Daoy (cell line): ENCODE measurements at places on chromosomes 4 and X. TPM values are rescaled to one million over a fixed set of nuclear protein-coding genes. Genes with fewer than 3 reads are reported as not detected.
A peak's percentile ranks its signal among the peaks of the same experiment; 100 is the strongest.

The ATP7A gene
- total RNA-seq: 3.1 and 3.5 TPM in 2 replicates

The WNK3 gene
- total RNA-seq: 3.6 and 4.0 TPM in 2 replicates

- no peak for DNase-seq
Measured at GRCh38 chr4:11111876-11112275, 316.8 kb downstream of the HS3ST1 start.

The SYN1 gene
- total RNA-seq: not detected in 2 replicates

The SLC49A3 gene
- total RNA-seq: not detected in 2 replicates

GRCh38 chr4:4781936-4782707 is 77.3 kb upstream of the MSX1 start:
- DNase-seq: peak; percentile 52

- DNase-seq: peak; percentile 72
Measured at GRCh38 chr4:6749340-6750171, 33.0 kb upstream of the KIAA0232 start.

- DNase-seq: no peak
Measured at GRCh38 chr4:176261481-176261880, 7.5 kb downstream of the ASB5 start.

The GPM6B gene
- total RNA-seq: 0.51 and 0.68 TPM in 2 replicates

The NEIL3 gene
- total RNA-seq: 11.3 and 14.5 TPM in 2 replicates

- DNase-seq: no peak
Measured at GRCh38 chr4:72243641-72244040, 211.8 kb downstream of the NPFFR2 start.

The UGT2B17 gene
- total RNA-seq: not detected in 2 replicates

DNA sequence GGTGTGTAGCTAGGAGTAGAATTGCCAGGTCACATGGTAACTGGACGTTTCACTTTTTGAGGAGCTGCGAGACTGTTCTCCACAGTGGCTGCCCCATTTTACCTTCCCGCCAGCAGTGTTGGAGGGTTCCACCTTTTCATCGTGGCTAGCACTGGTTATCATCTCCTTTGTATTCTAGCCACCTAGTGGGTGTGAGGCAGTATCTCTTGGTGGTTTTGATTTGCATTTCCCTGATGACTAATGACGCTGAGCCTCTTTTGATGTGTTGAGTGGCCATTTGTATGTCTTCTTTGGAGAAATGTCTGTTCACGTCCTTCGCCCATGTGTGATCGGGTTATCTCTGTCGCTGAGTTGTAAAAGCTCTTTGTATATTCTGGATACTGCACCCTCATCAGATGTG is 10.6 kb downstream of the ABCD1 start:
- DNase-seq: peak; percentile 13

- no peak for DNase-seq
Measured at GRCh38 chr4:113212613-113213012, 163.2 kb downstream of the ANK2 start.

GRCh38 chrX:31058284-31058683 is 13.6 kb downstream of the FTHL17 start:
- no peak for DNase-seq

The CNGA2 gene
- not detected in 2 replicates for total RNA-seq

The FDCSP gene
- total RNA-seq: 0.97 TPM in 1 of 2 replicates, not detected in the other

- no peak for DNase-seq
Measured at GRCh38 chr4:138487230-138487629, 245.1 kb upstream of the SLC7A11 start.

The ARR3 gene
- not detected in 2 replicates for total RNA-seq
